ENCODE measurements at places on chromosomes 16 and 17.

- no peak for DNase-seq
Observed at GRCh38 chr16:1338855-1339675, 5.6 kb downstream of the BAIAP3 start.

DNA sequence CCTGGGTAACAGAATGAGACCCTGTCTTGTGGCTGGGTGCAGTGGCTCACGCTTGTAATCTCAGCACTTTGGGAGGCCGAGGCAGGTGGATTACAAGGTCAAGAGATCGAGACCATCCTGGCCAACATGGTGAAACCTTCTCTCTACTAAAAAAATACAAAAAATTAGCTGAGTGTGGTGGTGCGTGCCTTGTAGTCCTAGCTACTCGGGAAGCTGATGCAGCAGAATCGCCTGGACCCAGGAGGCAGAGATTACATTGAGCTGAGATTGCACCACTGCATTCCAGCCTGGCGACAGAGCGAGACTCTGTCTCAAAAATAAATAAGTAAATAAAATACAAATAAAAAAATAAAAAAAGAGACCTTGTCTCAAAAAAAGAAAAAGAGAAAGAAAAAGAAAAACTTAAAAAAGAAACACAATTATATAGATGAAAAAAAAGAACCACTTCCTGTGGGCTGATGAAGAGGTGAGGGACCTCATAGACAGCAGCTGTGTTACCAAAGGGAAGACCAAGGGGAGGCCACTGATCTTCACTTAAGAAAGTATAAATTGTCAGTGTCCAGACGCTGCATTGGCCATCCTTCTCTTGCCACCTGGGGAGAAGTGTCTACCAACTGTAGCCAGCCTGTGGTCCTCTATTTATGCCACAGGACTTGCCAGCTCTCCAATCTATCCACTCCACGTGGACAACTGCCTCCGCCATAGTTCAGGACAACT lies 24.4 kb upstream of the SMG1 start:
- DNase-seq, result no peak

DNA sequence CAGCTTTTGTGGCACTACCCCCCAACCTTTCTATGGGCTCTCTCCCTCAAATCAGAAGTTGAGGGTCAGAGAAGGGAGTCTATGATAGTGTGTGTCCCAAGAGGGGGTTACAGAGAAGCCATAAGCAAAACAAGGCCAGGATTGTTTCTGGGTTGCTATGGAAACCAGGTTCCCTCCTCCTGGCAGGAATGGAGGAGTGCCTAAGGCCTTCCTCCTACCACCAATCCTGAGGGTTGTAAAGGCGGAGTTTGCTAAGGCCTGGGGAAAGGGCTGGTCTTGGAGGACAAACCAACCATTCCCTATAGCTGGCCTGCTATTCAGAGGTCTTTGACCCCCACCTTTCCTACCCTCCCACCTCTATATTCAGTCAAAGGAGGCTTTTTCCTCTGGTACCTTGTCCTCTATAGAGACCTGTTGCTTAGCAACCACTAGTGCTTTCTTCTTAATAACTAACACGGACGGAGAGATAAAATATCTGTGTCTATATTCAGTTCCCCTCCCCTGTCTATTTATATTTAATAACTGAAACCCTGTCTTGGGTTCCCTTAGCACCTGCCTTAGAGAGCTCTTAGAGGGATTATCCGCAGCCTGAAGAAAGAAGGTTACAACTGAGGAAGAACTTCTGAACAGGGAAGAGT lies 43.4 kb downstream of the NEUROD2 start:
- DNase-seq, result no peak

DNA sequence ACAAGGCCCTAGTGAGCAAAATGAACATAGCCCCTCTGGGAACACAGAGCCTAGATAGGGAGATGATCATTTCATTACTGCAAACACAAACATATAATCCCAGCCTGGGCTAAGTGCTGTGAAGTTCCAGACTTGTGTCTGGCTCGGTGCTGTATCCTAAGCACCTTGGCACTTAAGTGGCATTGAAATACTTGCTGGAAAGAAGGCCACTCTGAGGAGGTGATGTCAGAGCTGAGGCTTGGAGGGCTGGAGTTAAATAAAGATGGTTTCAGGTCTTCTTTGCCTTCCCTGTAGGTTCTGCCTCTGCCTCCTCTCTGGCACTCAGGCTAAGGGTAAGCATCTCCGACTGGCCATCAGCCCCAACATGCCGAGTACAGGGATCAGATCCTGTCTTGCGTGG lies 2.4 kb upstream of the CACNA1G start:
- no peak for DNase-seq

- DNase-seq, result no peak
Observed at GRCh38 chr16:85025781-85026653, 1.6 kb upstream of the KIAA0513 start.

GRCh38 chr17:40291281-40291664 lies 3.6 kb downstream of the CDC6 start:
- DNase-seq, result no peak

DNA sequence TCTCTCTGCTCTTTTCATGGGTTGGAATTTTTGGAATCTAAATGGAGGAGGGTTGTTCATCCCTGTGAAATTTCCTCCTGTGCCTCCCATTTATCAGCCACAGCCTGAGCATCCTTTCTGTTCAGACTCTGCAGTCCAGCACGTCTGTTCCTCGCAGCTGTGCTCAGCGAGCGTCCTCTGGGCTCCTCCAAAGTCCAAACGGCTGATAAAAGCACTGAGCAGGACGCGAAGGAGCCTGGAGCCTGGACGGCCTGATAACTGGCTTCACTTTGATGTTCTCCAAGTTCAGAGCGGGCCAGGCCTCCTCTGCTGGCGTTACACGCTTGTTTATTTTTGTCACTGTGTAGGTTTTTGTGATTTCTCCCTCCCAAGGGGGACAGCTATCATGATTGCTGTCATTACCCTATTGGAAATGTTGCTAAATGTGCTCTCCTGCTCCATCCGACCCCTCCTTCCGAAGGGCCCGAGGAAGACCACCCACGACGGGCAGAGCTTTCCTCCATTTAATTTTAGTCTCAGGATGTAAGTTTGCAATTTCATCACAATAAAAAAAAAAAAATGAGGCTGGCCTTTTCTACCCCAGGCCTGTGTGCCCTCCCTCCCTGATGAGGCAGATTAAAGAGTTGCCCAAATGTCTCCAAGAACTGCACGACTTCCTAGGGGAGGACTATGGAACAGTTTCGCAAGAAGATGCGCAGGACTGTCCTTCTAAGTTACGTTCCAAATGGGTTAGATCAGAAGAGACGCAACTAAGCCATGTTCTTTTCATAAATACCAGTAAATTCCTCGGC lies 290.5 kb upstream of the FOXF1 start:
- DNase-seq, result no peak

GRCh38 chr16:88359008-88359407 lies 23.8 kb upstream of the ZNF469 start:
- no peak for DNase-seq

DNA sequence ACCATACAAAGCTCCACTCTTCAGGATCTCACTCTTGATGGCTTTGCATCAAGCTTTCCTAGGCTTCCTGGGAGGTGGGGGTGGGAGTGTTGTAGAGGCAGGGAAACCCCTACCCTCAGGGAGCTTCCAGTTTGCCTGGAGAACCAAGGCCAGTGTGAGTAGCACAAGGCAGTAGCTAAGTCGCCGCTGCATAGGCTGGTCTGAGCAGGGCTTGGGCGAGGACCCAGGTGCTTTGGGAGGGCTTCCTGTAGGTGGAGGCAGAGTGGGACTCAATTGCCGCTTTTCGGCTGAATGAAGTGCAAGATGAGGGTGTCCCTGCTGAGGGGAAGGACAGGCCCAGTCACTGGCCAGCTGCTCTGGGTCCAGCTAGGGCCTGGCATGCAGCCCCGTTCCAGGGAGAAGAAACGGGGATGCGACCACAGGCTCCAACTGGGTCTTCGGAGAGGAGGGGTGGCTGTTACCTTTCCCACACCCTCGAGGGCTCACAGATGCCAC lies 3.9 kb downstream of the CD79B start:
- no peak for DNase-seq

- DNase-seq, result no peak
Observed at GRCh38 chr16:29688172-29688571, 9.2 kb downstream of the QPRT start.

DNA sequence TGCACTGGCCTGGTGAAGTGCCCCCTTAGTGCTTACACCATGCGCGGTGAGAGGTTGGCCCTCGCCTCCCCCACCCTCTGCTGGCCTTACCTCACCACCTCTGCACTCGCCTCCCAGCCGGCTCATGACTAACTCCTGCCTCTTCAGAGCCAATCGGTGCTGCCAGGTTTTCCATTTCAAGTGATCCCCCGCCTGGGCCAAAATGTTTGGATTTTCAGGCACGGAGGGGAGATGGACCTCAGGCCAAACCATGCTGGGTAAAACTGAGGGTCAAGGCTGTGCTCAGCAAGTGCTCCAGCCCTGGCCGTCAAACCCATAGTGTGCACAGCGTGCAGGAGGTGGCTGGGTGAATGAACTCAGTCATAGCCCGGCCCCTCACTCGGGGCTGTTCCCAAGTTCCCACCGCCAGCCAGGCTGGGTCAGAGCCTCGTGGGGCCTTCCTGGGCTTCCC lies 175.4 kb downstream of the SEC14L1 start:
- DNase-seq, result no peak

DNA sequence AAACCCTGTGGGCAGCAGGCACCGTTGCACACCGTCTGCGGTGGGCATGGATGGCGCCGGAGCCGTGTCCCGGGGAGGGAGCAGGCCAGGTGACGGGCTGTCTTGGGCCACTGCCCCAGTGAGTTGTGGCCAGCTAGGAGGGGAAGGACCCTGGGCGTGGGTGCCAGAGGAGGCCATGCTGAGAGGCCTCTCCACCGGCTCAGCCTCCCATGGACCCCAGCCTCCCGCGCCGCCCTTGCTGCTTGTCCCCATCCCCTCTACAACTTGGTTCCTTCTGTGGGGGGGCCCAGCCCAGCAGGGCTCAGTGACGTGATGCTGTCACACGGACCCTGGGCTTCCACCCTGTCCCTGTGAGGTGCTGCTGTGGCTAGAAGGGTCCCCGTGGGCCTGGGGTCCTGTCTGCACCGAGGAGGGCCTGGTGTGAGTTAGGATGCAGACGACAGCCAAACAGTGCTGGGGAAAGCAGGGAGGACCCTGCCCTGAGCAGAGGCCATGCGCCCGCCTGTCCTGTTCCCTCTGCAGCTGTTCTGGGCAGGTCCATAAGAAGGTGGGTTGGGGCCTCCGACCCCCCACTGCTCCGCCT lies 11.3 kb downstream of the UBE2I start:
- DNase-seq, result no peak

- no peak for DNase-seq
Observed at GRCh38 chr16:28213396-28213795, 1.6 kb upstream of the XPO6 start.

- DNase-seq, result no peak
Observed at GRCh38 chr16:77581706-77582105, 140.6 kb upstream of the NUDT7 start.

- no peak for DNase-seq
Observed at GRCh38 chr17:7834542-7834956, 532 bp downstream of the KDM6B start.

DNA sequence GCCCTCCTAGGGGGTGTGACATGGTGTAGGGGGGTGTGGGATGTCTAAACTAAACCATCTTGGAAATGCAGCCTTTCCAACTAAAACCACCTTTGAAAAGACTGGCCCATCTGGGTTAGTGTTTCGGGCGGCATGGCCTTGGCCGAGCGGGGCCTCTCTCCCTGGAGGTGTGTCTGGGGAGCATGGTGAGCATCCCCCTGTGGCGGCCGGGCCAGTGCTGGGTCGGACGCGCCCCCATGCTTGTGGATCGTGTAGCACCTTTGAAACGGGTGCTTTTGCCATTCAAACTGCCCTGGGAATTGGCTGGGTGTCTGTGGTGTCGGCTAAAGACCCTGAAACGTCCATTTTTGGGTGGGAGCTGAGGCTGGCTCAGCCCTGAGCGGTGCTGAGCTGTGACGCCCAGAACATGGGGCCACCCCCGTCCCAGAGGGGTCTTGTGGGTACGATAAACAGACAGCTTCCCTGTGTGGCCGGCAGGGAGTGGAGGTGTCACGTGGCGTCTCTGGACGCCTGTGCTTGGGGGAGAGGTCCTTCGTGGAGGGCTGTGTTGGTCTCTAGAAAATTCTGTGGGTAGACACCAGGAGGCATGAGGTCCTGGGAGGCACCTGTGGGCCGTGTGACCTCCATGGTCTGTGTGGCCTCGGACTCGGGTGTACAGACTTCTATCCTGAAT lies 6.3 kb downstream of the METRNL start:
- DNase-seq, result no peak

DNA sequence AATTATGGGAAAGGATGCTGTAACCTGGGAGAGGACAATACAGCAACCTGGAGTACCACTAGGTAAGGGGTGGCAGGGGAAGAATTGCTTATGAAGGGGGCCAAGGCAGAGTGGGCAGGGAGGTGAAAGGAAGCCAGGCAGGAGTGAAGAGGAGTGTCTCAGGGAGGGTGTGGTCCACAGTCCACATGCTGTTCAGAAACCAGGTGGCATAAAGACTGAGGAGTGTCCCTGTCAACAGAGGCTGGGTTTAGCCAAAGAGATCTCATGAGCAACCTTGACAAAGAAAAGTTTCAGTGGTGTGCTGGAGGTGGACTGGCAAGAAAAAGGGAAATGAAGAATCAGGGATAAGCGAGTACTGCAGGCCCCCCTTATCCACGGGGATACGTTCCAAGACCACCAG lies 88.4 kb downstream of the SPACA3 start:
- no peak for DNase-seq

GRCh38 chr17:43024407-43025289 lies at the start of gene RND2:
TSS of gene RND2 (plus strand) at chr17:43025231. CDS start at chr17:43025348, 117 bp downstream.
- DNase-seq, result peak; percentile 49

DNA sequence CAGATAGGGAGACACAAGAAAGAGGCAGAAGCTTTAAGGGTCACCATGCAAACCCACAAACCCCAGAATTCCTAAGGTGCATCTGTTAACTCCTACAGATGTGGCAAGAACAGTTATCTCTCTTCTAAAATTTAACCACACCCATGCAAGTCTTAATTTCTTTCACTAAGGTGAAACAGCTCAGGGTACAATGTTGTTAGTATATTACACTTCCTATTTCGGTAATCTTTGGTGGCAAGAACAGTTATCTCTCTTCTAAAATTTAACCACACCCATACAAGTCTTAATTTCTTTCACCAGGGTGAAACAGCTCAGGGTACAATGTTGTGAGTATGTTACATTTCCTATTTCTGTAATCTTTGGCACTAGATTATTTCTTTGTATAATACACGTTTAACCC lies 6.6 kb downstream of the CCL23 start:
- DNase-seq, result no peak

- DNase-seq, result no peak
Observed at GRCh38 chr17:31789707-31790505, 69.1 kb downstream of the COPRS start.

DNA sequence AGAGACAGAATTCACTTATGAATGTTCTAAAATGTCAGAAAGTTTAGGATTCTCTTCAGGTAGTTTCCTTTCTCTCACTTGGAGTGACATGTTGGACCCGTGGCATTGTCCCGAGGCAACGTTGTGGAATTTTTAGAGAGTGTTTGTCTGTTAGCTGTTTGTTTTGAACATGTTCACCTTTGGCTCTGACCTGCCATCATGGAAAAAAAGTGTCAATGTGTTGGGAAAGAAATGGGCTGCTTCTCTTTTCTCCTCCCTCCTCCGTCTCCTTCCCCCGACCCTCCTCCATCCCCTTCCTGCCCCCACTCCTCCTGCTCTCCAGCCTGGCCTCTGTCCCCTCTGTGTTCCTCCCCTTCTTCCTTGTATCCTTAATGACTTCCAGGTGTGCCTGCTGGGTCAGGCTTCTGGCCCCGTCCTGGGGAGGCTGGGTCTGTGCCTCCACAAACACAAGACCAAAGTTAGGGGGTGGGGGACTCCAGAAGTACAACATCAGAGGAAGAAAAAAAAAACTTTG lies 463.1 kb downstream of the MAF start:
- no peak for DNase-seq

- DNase-seq, result peak; percentile 58
Observed at GRCh38 chr17:32486111-32486700, 587 bp upstream of the CDK5R1 start.

Data from stimulated activated CD4-positive, alpha-beta T cell treated with anti-CD3 and anti-CD28 coated beads, TNF-alpha, amount 100 ng/mL, for 1 hour (primary cell).